ENCODE measurements at places on chromosomes 2 and 18.
A peak's percentile ranks its signal among the peaks of the same experiment; 100 is the strongest.

GRCh38 chr2:240195316-240195861, 54.9 kb upstream of the OTOS start:
- no peak for DNase-seq

- no peak for DNase-seq
Observed at GRCh38 chr2:64663402-64663801, 9.7 kb upstream of the SERTAD2 start.

DNA sequence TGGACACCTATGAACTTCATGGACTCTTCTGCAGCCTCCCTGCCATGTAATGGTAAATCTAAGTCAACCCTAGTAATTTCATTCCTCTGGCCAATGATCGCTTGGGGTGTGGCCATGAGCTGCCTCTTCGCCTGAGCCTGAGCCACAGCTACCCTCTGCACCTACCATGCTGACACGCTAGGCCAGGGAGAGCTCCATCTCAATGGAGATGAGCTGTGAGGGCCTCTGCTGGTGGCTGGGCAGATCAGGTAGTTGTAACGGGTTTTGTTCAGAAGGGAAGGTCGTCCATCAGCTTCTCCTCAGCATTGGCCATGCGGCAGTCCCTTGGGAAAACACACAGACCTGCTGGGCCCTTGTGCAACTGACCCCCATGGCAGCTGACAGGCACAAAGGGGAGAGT, 24.4 kb downstream of the MPHOSPH10 start:
- peak; percentile 3 for DNase-seq

DNA sequence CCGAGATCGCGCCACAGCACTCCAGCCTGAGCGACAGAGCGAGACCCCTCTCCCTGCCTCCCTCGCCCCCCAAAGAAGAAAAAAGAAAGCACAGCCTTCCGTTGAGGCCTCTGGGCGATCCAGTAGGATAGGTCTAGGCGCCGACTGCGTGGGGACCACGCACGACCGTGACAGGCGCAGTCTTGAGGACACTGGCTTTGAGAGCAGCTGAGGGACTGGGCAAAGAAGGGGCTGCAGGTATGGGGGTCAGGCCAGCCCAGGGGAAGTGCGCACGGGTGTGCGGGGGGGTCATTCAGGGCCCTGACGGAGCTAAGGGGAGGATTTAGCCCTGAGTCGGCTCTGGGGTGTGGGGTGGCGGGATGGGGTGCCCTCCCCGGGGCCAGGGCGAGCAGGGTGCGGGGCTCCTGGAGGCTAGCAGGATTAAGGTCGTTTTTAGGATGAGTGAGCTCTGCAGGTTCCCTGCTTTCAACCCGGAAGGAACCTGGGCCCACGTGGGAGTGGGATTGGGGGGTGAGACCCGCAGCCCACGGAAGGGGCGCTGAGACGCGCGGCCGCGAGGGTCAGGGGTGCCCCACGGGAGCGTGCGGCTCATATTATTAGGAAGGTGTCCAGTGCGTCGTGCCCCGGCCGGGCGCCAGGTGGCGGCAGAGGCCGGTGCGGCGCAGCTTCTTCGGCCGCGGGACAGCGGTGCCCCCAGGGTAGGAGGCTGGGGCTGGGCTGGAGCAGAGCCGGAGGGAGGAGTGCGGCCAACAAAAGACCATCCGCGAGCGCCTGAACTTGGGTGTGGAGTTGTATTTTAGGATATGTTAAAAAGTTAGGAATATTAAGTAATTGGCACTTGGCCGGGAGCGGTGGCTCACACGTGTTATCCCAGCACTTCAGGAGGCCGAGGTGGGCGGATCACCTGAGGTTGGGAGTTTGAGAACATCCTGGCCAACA, 20.5 kb upstream of the ZNF236 start:
- DNase-seq: peak; percentile 53

DNA sequence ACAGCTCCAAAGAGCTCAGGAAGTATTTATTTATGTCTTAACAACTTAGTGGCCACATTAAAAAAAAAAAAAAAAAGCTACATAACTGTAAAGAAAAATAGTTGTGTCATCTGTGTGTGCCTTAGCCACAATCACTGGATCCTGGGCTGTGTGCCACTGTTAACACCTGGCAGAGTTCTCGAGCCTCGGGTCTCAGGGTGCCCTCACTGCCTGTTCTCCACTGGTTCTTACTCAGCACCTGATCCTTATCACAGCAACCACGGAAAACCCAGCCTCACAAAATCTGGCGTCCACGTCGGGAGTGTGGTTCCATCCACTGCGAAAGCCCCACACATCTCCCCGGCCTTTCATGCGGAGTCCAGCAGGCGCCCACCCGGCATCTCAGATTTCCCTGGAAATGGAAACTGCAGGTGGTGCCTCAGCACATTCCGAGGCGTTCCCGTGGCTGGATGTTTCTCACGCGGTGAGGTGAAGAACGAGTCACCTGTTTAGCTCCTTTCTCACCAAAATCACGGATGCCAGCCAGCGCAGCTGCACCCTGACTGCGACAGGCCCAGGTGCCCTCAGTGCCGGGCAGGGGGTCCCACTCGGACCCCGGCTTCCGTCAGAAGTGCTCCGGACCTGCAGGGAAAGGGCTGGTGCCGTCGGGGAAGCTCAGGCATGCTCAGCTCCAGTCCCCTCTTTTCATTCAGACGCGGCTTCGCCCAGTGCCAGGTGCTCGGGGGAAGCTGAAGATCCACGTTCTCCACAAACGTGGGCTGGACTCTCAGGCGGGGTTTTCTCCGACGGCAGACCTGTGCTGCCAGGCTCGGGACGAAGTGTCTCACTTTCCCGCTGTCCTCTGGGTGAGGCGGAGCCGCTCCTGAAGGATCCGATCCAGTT, 198.7 kb upstream of the SALL3 start:
- no peak for DNase-seq

DNA sequence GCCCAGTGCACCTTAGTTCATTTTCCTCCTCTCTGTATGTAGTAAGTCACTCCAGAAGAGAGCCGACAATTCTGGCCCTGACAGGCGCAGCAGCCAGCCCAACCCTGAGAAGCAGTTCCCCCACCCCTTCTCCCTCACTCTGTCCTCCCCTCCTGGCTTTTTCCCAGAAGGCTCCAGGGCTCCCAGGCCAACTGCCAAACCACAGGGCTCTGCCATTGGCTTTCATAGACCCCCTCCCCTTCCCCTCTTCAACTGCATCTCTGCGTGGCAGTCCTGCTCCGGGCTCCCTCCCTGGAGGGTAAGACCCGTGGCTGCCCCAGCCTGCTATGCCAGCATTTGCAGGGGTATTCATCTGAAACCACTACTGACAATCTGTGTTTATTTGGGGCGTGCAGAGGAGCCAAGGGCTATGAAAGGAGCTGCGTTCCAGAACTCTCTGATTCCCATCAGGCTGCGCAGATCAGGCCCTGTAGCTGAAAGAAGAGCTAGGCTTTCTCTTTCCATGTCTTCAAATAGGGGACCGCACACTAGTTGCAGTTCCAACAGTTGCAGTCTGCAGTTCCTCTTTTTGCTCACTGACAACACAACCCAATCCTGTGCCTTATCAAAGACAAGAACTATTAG, 388.6 kb upstream of the TNP1 start:
- DNase-seq: peak; percentile 53

DNA sequence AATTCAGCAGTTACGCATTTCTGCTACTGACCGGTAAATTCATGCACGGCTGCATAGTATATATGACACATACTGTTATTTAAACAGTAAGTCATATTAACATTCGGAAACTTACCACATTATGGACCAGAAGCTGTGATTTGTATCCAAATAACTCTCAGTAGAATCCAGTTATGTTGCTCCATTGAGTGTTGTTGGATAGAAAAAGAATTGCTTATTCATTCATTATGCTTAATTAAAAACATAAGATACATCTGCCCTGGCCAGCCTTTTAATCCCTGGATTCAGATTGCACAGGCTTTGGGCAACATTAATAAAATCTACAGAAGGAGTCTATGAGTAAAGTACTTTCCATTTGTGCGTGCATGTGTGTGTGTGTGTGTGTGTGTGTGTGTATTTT, 111.3 kb downstream of the CPS1 start:
- DNase-seq: no peak

GRCh38 chr18:44887227-44887631, 206.5 kb downstream of the SETBP1 start:
- DNase-seq: peak; percentile 62

DNA sequence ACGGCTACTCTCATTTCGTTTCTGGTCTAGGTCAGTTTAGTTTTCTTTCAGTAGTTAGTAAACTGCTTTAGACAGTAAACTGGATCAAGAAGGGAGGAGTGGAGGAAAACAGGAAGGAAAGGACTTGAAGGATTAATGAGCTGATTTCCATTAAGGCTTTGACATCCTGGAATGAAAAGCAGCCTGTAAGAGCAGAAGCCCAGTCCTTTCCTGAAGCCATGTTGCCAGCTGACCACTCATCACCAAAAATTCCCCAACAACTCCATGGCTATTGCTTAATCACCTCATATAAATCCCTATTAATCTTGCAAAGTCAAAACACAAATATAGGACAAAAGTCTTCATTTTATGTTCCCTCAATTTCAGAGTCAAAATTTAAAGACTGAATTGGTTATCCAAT, 113.7 kb upstream of the ZFP36L2 start:
- peak; percentile 73 for DNase-seq

DNA sequence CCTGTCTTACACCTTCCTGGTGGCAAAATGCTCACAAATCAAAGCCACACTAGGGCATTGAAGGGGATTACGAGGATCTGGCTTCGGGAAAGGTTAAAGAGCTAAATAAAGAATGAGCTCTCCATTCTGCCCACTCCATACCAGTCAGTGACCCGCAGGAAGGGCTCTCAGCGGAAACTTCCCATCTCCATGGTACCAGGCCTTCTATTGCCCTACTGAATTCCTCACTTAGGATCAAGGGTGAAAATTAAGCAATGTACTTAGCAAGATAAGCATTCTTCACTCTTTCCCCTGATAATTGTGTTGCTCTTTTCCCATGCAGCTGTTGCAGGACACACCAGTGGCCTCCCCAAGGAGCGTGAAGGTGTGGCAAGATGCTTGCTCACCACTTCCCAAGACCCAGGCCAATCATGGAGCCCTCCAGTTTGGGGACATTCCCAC, 75.6 kb upstream of the TTC39C start:
- no peak for DNase-seq

DNA sequence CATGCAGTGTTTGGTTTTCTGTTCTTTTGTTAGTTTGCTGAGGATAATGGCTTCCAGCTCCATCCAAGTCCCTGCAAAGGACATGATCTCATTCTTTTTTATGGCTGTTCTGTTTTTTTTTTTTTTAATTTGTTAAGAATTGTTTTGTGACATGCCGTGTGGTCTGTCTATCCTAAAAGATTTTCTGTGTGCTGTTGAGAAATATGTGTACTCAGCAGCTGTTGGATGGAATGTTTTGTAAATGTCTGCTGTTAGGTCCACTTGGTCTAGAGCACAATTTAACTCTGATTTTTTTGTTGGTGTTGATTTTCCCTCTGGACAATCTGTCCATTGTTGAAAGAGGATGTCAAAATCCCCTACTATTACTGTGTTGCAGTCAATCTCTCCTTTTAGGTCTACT, 80.4 kb upstream of the WDR75 start:
- no peak for DNase-seq

GRCh38 chr18:63909870-63910269, 2.1 kb downstream of the SERPINB10 start:
- DNase-seq: no peak

DNA sequence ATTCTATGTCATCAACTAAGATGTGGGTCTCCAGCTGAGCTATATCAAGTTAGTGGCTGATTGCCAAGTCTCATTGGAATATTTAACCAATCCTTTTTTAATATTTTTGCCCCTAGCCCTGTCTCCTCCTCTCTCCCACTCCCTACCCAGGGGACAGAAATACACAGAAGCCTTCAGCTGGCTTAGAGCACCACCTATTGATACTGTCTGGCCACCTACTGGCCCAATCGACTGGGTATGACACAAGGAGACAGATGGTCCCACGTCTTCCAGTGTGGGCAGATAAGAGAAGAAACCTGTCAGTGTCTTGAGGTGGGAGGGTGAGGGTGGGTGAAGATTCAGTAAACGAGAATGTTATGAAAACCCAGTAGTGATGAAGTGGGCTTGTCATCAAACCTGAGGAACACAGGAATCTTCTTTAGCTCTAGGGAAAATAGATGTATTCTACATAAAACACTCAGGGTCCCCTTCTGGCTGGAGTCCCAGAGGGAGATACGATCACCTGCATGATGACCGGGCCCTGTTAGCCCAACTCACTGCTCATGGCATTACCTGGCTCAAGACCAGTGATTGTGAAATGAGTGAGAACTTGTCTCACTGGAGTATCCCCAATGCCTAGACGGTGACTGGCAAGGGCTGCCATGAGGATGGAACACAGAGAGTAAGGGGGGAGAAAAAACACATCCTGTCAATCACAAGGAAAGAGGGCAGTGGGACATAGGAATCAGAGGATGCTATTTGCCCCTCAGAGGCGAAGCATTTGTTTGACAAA, 26.7 kb downstream of the POLR1A start:
- DNase-seq: peak; percentile 75

- no peak for DNase-seq
Observed at GRCh38 chr2:176338395-176338794, 69.2 kb downstream of the MTX2 start.

DNA sequence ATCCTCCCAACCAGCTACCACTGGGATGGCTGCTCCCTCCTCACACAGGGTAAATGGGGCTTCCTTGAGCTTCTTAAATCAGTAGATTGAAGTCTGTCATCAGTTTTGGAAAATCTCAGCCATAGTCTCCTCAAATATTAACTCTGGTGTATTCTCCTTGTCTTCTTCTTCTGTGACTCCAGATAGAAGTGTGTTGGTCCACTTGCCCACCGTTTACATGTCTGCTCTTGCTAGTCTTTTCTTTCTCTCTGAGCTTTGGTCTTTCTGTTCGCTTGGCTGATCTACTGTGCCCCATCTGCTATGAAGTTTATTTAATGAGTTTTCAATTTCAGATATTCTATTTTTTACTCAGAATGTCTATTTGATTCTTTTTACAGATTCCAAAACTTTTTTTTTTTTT, 281.7 kb upstream of the HDAC4 start:
- DNase-seq: no peak

DNA sequence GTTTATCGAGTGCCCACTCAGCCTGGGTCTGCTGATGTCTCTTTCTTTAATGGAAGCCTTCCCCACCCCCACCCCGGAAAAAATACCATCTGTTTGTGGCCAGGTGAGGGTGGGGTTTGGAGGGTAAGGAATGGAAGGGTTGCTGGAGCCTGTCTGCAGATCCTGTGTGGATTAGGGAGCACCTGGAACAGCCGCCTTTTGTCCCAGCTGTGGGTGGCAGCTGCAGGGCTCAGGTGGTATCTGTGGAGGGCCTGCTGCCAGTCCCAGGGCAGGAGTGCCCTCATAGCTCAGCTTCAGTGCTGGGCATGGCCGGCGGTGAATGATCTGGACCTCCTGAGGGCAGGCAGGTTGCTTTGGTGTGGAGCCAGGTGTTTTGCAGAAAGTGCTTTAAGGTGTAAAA, 45.3 kb downstream of the IMPA2 start:
- no peak for DNase-seq
